Stimulated activated CD8-positive, alpha-beta memory T cell treated with anti-CD3 and anti-CD28 coated beads, Interleukin-7, amount 100 ng/mL, for 1 hour (primary cell): ENCODE measurements at places on chromosomes 13 and 19.

GRCh38 chr13:92103689-92104153 is 705.3 kb downstream of the GPC5 start:
- no peak for DNase-seq

GRCh38 chr19:52948025-52948770 is 14.5 kb downstream of the ZNF816 start:
- no peak for DNase-seq

- DNase-seq = no peak
Measured at GRCh38 chr19:6062274-6062673, 48.0 kb downstream of the RFX2 start.

DNA sequence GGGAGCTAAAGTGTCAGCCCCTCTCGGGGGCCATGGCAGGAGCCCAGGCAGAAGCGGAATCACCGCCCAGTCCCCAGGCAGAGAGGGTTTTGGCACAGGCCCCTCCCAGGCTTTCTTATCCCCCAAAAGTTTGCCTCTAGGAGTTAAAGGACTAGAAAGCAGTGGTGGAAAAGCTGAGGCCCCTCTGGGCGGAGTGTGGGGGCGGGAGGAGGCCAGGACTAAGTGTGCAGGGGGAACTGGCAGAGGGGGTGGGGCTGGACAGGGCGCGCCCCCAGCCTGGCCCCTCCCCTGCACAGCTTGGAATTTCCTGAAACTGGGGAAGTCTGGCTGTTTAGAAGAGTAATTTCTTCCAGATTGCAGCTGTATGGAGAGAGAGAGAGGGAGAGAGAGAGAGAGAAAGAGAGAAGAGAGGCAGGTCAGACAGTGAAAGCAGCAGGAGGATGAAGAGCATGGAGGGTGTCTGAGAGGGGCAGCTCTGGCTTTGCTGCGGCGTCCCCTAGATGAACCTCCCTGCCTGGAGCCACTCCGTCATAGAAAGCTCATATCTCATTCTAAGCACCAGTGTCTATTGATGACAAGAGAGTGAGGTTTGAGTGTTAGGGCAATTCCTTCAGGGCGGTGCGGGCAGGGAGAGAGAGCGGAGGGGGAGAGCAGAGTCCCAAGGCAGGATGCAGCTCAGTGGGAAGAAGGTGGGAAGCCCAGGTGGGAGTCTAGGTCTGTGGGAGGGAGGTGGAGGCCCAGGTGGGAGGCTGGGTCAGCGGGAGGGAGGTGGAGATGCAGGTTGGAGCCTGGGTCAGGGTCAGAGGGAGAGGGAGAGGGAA is at the start of gene CDC42EP5:
Gene CDC42EP5 (minus strand): TSS at position 226 of the 821 bp plus-strand sequence. CDS start 7,749 bp downstream, outside the sequence.
- DNase-seq = no peak

- DNase-seq = no peak
Measured at GRCh38 chr19:16559780-16560276, 12.4 kb downstream of the SLC35E1 start.

DNA sequence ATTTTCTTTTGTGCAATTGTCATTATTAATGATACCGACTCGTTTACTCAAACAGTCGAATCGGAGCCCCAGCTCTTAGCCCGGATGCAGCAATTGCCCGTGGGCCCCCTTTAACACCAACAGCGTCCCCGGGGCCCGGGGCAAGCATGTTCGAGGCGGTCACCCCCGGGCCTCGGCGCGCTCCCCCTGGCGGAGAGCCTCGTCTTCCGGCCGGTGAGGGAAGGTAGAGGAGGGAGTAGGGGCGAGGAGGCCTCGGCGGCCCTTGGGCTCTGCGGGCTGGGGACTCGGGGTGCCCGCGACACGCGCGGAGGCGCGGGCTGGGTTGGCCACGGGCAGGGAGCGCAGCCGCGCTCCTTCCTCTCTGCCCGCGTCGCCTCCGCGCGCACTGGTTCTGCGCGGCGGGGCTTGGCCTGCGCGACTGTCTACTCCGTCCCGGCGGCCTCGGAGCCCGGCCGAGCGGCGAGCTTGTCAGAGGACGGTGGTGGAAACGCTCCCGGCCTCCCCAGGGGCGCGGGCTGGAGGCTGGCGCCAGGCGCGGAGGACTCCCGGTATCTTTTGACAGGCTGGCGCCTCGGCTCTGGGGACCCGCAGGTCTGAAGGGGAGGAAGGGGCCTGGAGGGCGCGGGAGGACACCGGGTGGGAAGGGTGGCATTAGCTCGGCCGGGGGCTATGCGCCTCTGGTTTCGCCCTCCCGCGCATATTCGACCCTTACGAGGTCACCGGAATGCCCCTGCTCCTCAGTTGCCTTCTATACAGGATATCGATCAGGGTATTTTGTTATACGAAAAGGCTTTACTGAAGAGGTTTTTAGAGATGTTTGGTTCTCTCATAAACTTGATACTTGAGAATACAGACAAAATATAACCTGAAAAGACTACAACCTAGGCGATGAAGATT is 1.5 kb downstream of the BIVM start:
- DNase-seq = peak; percentile 62

DNA sequence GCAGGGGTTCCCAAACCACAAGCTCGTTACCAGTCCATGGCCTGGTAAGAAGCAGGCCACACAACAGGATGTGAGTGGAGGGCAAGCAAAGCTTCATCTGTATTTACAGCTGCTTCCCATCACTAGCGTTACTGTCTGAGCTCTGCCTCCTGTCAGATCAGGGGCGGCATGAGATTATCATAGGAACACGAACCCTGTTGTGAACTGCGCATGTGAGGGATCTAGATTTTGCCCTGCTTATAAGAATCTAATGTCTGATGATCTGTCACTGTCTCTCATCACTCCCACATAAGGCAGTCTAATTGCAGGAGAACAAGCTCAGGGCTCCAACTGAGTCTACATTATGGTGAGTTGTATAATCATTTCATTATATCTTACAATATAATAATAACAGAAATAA is 677.4 kb upstream of the SLITRK6 start:
- no peak for DNase-seq

GRCh38 chr13:59893266-59893665 is 270.5 kb downstream of the DIAPH3 start:
- no peak for DNase-seq

DNA sequence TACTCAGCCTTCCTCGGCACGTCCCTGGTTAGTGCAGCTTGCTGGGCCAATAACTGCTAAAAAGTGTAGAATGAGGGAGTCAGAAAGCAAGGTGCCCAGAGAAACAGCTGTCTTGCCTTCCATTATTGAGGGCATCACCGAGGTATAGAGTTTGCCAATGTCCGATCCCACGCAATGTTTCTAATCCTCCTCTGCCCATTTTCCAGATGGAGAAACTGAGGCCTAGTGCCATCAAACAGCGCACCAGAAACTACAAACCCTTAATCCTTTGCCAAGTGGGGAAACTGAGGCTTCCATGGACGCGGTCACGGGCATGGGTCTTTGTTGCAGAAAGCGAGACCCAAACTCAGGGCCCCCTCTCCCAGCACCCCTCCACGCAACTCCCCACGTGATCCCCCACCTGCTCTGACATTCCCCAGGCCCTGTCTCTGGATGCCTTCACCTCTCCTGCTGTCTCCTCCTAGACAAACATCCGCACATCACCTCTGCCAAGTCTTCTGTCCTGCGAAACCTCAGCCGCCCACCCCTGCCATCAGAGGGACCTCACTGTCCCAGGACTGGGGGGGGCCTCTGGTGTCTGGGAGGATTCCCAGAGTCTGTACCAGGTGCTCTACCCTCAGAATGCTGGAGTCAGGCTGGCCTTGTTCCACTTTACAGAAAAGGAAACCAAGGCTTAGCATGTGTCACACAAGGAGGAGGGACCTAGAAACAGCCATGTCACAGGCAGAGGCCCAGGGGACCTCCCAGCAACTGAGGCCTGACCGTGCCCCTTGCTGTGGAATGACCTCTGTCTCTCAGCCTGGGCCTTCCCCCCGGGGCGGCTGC is 930 bp upstream of the PDE4C start:
- no peak for DNase-seq

- DNase-seq = no peak
Measured at GRCh38 chr13:75186379-75186778, 295.6 kb downstream of the TBC1D4 start.

DNA sequence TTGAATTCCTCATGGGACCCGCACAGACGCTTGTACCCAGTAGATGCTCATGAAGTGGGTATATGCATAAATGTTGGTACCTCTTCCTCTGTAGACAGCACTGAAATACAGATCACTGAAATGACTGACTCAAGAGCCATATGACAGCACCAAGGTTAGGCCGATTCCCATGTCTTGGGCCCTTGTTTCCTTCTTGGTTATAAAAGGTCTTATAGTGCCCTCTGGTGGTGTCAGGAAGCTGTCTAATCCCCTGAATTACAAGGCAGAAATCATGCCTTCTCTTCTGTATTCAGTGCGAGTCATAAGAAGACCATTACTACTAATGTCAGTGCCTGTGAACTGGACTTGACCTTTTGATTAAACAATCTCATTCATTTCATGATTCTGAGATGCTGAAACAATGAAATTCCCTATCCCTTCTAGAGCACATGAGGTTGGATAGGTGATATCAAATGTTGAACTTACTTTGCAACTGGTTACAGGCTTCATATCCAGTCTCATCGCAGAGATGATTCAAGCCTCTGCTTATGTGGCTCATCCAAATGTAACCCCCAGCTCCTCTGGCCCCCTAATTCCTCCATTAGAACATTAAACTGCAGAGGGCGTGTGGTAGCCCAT is 59.7 kb downstream of the SPATA13 start:
- no peak for DNase-seq

GRCh38 chr13:44627441-44627840 is 51.3 kb upstream of the TSC22D1 start:
- DNase-seq = no peak

GRCh38 chr19:33388725-33389420 is 15.4 kb downstream of the CEBPG start:
- no peak for DNase-seq

DNA sequence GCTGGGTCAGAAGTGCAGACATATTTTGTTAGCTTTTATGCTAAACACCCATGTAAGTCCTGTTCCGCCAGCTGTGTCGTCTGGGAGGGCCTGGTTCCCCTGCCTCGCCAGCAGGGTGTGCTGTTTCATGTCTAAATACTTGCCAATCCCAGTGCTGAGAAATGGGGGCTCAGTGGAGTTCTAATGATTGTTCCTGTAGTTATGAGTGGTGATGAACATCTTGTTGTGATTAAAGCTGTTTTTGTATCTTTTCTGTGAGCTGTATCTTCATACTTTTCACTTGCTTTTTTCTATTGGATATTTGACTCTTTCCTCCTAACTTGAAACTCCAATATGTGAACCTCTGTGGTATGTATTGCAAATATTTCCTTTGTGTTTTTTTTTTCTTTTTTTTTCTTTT is 32.7 kb downstream of the KDM4B start:
- DNase-seq = no peak

DNA sequence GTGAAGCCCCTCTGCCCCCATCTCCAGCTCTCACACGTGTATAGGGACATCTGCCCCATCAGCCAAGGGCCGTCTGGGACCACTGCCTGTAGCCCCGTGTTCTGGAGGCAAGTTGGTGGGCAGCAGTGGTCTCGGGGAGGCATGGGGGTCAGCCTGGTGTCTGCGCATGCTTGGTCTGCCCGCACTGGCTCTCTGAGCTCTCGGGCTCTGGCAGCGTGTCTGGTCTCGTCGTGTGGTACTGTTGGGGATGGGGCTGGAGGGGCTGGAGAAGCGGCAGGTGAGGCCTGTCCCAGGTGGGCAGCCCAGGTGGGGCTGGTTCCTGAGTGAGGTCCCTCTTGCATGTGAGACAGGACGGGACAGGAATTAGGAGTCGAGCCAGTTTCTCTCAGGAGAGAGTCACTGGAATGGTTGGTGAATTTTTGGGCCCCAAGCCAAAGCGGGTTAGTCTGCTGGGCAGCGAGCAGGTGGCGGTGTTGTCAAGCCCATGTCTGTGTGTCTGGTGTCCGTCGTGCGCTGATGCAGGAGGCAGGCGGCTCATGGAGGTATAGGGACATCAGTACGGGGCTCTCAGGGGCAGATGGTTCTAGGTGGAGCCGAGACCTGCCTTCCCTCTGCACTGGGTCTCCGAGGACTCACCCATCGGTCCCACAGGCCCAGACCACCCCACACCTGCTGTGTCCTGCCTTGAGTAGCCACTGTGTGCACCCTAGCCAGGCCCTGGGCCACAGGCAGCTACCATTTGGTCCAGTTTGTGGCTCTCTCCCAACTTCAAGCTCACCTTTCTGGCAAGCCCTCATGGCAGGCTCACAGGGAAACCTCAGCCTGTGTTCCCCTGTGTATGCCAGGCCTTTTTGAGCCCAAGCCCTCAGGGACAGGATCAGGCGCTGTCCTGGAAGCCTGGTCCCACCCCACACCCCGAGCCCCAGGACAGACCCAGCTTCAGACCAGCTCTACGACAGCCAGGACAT is 18.2 kb downstream of the COMP start:
- DNase-seq = no peak

DNA sequence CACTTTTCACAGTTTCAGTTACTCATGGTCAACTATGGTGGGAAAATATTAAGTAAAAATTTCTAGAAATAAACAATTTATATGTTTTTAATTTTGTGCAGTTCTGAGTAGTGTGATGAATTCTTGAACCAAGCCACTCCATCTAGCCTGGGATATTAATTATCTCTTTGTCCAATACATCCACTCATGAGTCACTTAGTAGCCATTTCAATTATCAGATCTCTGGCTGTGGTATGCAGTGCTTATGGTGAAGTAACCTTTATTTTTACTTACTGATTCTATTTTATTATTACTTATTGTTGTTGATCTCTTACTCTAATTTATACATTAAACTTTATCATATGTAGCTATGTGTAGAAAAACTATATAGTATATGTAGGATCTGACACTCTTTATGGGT is 128.9 kb upstream of the KLHL1 start:
- no peak for DNase-seq

GRCh38 chr19:46639358-46640182 is 3.6 kb upstream of the GNG8 start:
- no peak for DNase-seq

GRCh38 chr13:94546061-94546839 is 49.7 kb downstream of the TGDS start:
- DNase-seq = no peak

DNA sequence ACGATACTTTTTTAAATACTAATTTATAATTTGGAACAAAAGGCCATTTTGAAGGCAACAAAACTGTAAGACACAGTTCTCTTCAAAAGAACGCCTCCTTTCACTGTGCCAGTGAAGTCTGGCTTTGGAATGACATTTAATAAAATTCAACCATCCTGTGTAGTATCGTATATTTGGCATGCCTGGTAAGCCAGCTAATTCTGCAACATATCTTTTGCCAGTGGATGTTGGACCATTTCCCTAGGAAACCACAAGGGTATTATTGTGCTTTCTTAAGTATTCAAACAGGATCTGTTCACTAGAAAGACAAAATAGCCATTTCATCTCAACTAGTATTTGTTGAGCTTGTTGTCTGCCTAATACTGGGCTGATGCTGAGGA is 111.6 kb downstream of the RGCC start:
- DNase-seq = no peak

DNA sequence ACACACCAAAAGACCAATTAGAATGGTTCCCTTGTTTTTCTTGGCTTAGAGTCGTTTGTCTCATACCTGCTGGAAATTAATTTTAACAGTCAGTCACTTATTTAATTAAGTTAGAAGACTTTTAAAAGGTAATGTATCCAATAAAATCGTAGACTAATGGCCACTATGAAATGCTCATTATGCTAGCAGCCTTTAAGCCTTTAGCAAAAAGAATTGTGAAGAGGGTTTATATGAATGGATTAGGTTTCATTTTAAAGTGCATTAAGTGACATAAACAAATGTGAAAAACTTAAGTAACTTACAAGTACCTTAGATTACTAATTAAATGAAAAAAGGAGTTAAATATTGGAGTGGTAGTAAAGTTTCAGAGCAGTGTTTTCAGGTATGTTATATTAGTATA is 139.6 kb downstream of the RXFP2 start:
- no peak for DNase-seq
